ENCODE measurements at places on chromosomes 6 and 20.

GRCh38 chr20:36344517-36345132, 38.5 kb downstream of the DLGAP4 start:
- no peak for DNase-seq

- no peak for DNase-seq
These were observed 131.6 kb upstream of the OLIG3 start for GRCh38 chr6:137625808-137626207.

DNA sequence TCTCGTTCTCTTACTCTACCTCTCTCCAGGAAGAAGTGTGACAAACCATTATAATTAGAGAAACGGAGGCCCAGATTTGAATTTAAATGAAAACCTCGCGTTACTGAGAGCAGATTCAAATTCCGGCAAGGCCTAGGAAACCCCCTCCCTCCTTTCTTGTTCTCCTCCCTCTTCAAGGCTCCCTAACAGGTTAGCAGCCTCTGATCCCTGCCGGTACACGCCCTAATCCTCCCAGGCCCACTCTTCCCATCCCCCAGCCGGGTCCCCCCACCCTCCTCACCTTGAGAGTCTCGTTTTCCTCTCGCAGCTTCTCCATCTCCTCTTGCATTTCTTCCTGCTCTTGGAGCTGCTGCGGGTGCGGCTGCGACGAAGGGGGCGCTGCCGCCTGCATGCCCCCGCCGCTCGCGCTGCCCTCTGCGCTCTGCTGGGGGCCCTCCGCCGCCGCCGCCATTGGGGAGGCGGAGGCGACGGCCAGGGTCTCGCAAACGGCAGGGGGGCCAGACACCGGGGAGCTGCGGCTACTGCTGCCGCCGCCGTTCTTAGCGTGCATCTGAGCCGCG, 3.8 kb downstream of the MTCL3 start:
- DNase-seq = no peak

- DNase-seq = no peak
These were observed 32.1 kb downstream of the PKIG start for GRCh38 chr20:44614525-44614924.

- DNase-seq = no peak
These were observed 46.8 kb downstream of the INSM1 start for GRCh38 chr20:20414640-20415220.

Data from stimulated activated CD4-positive, alpha-beta T cell treated with anti-CD3 and anti-CD28 coated beads, Interleukin-1b, Interleukin-23, amount 100 ng/mL, for 1 hour (primary cell).